ENCODE measurements at places on chromosomes 2 and 18.
A peak's percentile ranks its signal among the peaks of the same experiment; 100 is the strongest.

DNA sequence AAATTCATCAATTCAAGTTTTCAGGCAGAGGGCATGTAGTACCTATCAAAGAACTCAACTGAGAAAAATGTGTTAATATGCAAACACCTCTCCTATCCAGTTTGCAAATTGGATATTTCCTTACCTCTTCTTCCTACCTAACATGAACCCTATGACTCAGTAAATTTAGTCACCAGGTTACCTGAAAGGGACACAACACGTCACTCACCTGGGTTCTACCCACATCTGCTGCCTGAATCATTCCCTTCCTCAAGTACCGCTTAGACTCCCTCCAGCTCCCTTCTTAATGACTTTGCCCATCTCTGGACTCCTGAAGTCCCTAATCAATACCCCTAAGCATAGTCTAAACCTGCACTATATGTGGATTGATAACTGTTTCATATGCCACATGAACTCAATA lies 10.4 kb downstream of the ANKRD44 start:
- no peak for DNase-seq

DNA sequence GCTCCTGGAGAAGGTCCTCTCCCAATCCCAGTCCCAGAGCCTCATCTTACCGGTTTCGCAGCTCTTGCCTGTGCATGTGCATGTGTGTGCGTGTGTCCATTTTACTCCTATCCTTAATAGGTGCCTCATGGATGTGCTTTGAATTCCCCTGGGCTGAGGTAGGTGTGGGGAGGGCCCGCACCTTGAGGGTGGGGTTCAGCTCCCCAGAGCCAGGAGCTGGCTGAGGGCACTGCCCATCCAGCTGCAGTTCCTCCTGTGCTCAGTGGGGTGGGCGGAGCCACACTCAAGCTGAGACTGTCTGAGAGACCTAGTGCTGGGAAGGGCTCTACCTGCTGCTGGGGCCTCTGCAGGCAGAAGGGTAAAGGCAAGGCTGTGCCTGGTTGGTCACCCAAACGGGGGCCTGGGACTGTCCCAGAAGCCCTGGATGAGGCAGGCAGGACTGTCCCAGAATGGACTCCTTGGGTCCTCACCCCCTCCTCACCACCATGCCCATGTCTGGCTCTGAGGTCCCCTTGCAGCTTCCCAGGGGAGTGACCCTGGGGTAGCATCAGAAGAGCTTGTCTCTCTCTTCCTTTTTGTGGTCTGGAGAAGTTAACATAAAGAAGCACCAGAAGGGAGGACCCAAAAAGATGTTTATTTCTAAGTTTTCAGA lies 8.9 kb downstream of the GDF7 start:
- peak; percentile 35 for DNase-seq

GRCh38 chr2:229133155-229133772 lies 137.8 kb downstream of the PID1 start:
- DNase-seq, result no peak

DNA sequence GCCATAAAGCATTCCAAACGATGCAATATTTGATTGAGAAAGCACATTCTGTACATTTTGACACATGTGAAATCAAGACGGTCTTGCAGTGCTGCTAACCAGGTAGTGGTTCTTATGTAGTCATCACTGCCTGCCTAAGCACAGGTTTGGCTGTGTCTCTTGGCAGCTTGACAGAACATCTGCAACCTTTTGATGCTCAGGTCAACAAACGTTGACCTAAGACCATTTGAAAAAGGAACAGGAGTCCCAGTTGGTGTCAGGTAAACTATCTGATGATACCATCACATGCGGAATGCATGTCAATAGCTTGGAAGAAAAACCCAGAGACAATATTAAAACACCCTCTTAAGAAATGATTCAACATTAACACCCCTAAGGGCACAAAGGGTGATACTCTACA lies 80.7 kb downstream of the L3MBTL4 start:
- no peak for DNase-seq

DNA sequence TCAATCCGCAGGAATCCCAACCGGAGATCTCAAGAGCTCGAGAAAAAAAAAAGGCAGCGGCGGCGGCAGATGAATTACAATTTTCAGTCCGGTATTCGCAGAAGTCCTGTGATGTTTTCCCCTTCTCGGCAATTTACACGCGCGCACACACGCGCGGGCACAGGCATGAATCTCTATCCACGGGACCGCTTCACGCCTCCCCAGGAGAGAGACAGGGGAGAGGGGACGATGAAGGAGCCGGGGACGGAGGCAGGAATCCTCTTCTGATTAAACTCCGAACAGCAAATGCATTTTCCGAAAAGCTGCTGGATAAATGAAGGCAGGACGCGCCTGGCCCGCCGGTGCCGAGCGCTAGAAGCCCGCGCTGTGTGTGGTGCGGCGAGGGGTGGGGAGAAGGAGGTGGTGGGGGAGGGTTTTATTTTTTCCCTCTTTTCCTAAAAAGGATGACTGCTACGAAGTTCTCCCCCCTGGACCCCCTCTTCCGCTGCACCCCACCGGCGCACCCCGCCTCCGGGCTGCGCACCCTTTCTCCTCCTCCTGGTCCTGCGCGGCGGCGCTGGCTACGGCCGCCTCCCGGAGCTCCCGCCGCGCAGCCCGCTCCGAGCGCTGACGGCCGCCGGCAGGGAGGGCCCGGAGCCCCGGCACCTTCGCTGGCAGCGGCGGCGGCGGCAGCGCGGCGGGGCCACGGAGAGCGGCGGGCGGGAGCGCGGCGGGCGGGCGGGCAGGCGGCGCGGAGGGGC lies at the start of gene BCL2:
BCL2 (minus strand) TSS at position 387 of the 740 bp plus-strand sequence.
- peak; percentile 32 for DNase-seq
